ENCODE measurements at places on chromosomes 13 and 19. TPM values are rescaled to one million over a fixed set of nuclear protein-coding genes. Genes with fewer than 3 reads are reported as not detected.

The LIM2 gene
- not detected for total RNA-seq

GRCh38 chr19:31100981-31101380, 248.3 kb downstream of the TSHZ3 start:
- no peak overlapping the region for H3K4me3 ChIP-seq
- H3K36me3 ChIP-seq: no peaks in the 10 kb centered on the region
- H3K4me1 ChIP-seq: no peaks in the 10 kb centered on the region

The EFNA2 gene
- not detected for total RNA-seq

DNA sequence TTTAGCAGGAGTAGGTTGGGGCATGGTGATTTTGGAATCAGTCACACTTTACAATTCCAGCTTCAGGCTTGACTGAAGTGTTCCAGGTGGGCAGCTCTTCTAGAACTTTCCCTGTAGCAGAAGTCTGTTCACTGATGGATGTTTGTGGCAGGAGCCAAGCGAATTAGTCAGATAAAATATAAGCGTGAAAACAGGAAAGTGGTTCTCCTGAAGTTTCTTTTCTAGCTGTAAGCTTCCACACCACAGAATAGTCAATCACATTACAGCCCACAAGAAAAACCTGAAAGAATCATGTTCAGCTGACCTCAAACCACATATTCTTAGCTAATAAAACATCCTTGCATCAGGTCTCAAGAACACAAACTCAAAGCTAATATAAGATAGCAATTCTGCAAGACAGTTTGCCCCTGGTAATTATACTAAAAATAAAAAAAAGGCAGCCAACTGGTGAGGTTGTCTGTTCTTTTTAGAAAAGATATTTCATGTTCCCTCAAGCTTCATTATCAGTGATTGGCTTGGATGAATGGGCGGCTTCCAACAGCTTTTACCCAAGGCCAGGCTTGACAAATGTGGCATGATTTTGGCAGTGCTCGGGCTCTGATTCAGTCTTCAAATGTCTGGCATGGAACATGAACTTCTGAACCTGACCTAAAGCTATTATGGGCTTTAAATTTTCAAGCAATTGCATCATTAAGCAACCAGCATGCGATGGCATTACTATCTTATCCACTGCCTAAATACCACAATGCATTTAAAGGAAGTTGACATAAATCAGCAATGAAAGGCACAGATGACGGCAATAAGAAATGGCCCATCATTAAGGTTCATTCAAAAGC, 136.8 kb downstream of the DCLK1 start:
- peaks cover 8% of the 10 kb centered on the region for H3K4me1 ChIP-seq
- no peak overlapping the region for H3K4me3 ChIP-seq
- peaks cover 5% of the 10 kb centered on the region for H3K27me3 ChIP-seq
- H3K27ac ChIP-seq: no peak overlapping the region
- H3K36me3 ChIP-seq: no peaks in the 10 kb centered on the region

DNA sequence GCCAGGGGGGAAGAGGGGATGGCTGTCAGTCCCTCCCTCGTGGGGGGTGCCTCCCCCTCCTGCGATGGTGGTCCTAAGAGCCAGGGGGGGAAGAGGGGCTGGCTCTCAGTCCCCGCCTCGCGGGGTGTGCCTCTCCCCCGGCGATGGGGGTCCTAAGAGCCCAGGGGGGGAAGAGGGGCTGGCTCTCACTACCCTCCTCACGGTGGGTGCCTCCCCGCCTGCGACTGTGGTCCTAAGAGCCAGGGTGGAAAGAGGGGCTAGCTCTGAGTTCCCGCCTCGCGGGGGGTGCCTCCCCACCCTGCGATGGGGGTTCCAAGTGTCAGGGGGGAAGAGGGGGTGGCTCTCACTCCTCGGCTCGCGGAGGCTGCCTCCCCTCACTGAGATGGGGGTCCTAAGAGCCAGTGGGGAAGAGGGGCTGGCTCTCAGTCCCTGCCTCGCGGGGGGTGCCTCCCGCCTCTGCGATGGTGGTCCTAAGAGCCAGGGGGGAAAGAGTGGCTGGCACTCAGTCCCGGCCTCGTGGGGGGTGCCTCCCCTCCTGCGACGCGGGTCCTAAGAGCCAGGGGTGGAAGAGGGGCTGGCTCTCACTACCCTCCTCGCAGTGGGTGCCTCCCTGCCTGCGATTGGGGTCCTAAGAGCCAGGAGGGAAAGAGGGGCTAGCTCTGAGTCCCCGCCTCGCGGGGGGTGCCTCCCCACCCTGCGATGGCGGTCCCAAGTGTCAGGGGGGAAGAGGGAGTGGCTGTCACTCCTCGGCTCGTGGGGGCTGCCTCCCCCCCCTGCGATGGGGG, 2325.6 kb upstream of the PCDH20 start:
- no peaks in the 10 kb centered on the region for H3K36me3 ChIP-seq
- no peaks in the 10 kb centered on the region for H3K4me1 ChIP-seq
- H3K4me3 ChIP-seq: no peak overlapping the region
- H3K27me3 ChIP-seq: no peaks in the 10 kb centered on the region
- DNase-seq: no peak

DNA sequence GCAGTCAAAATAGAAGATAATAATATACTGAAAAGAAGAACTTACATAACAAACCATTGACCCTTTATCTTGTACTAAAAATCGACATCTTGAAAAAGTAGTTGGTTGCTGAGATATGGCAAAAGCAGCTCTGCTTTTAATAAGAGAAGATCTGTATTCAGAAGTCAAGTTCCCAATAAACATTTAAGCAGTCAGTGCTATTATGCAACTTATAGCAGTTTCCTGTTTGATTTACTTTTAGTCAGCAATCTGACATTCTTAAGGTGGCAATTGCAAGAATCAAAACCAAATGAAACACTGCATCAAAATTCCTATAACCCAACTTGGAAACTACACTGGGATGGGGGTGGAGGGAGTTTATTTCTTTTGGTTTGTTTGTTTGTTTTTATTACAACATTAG, 165.5 kb downstream of the TBC1D4 start:
- H3K36me3 ChIP-seq: peaks cover 2% of the 10 kb centered on the region
- no peak overlapping the region for H3K27ac ChIP-seq
- H3K4me3 ChIP-seq: no peak overlapping the region
- DNase-seq: no peak
- no peaks in the 10 kb centered on the region for H3K27me3 ChIP-seq
- peaks cover 34% of the 10 kb centered on the region for H3K4me1 ChIP-seq

The CD320 gene
- 63.6 TPM for total RNA-seq

The KLK3 gene
- total RNA-seq: not detected

Data from HFFc6 (cell line).